NCI-H1417 (cell line): ENCODE measurements at places on chromosomes 12 and 14.
A peak's percentile ranks its signal among the peaks of the same experiment; 100 is the strongest.

- peak; percentile 20 for DNase-seq
These were observed 86.3 kb downstream of the KIF26A start for GRCh38 chr14:104224506-104225277.

- no peak for DNase-seq
These were observed 20.0 kb downstream of the TFCP2 start for GRCh38 chr12:51152953-51153352.

- DNase-seq, result no peak
These were observed 31.2 kb downstream of the NUAK1 start for GRCh38 chr12:106107566-106107965.

GRCh38 chr12:121894633-121895032, 6.0 kb downstream of the PSMD9 start:
- no peak for DNase-seq

DNA sequence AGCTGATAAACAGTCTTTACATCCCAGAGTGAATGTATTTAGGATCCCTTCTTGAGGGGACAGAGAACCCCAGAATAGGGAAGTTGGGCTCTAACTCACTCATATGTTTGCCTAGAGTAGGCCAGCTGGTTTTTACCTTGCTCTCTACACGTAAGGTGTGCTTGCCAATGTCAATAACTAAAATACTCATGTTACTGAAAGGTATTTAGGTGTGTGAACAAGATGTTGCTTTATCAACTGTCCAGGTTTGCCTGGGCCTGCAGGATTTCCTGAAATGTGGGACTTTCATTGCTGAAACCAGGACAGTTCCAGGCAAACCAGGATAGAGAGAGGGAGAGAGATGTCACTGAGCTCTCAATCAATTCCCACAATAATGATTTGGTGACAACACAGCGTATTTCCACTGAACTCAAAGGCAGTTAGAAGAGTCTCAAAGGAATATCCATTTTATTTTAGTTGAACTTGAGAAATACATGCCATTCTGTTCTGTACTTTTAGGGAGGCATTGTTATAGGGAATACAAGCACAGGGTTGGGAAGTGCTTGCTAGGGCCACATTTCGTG, 171.7 kb downstream of the NRXN3 start:
- peak; percentile 45 for DNase-seq

DNA sequence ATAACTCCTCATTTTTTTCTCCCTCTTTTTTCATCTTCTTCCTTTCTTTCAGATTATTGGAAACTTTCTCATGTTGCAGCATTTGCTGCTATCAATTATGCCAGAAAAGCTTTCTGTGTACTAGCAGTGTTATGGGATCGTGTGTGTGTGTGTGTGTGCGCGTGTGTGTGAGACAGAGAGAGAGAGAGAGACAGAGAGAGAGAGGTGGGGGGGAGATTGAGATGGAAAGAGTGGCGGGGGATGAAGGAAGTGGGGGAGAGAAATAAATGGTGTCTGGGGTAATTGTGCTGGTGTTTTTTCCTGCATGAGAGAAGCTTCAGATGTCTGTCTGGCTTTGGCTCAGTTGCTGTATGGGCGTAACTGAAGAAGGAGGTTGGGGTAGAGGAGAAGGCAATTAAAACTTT, 268.9 kb downstream of the RAD51B start:
- no peak for DNase-seq

DNA sequence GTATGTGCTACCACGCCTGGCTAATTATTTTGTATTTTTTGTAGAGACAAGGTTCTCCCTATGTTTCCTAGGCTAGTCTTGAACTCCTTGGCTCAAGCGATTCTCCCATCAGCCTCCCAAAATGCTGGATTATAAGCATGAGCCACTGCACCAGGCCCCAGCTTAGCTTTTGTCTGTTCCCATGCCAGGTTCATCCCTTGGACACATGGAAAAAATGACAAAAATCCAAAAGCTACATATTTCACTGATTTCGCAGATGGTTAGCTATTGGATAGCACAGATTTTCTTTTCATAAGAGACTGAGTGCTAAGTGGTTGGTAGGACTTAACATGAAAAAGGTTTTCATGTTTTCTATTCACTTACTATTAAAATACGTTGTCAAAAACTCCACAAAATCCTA, 286.6 kb upstream of the KITLG start:
- no peak for DNase-seq

DNA sequence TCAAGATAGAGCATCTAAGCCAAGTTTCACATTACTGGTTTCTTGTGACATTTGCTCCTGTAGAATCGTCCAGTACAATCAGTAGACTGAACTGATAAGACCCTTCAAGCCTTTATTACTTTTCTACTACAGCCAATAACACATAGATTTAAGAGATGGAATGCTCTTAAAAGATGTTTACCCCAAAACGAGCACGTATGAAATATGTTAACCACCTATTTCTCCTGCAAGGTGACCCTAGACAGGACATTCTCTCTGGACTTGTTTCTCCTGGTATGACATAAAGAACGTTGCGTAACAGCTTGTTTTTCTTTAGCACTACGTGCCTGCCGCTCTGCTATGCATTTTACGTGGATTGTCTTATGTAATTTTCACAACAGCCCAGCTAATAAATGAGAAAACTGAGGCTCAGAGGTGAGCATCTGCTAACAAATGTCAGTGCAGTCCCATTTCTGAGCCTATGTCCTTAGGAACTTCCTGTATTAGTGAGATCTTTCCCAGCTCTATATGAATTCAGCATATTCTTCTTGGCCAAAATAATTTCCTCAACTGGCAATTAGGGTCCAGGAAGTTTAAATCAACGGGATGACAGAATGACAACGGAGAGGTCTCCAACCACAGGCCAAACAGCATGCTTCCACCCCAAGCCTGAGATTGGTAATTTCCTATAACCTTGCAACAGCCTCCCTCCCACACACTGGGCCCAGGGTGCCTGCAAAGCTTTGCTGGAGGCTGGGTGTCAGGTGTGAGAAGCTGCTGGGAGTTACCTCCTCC, 3.7 kb downstream of the NFKBIA start:
- DNase-seq, result no peak

- DNase-seq, result peak; percentile 82
These were observed 100.3 kb upstream of the NCOR2 start for GRCh38 chr12:124667506-124668326.

- DNase-seq, result no peak
These were observed 18.2 kb upstream of the ITGA5 start for GRCh38 chr12:54437243-54437642.

- DNase-seq, result peak; percentile 10
These were observed 20.6 kb downstream of the CCDC92 start for GRCh38 chr12:123952037-123952436.

DNA sequence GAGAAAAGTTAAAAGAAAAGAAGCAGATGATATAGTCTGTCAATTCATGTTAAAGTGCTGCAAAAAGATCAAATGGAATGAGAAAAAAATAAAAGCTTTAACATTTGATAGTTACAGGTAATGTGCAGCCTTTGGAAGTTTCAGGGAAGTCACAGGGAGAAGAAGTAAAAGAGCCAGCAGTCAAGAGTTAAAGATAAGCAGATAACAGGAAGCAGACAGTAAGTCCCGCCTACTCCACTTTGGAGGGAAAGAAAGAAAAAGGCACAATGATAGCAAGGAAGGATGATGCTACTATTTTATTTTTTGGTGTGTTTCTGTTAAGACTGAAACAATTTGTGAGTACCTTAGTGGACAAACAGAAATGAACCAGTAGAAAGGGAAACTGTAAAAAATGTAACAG, 111.1 kb upstream of the KRR1 start:
- DNase-seq, result no peak

DNA sequence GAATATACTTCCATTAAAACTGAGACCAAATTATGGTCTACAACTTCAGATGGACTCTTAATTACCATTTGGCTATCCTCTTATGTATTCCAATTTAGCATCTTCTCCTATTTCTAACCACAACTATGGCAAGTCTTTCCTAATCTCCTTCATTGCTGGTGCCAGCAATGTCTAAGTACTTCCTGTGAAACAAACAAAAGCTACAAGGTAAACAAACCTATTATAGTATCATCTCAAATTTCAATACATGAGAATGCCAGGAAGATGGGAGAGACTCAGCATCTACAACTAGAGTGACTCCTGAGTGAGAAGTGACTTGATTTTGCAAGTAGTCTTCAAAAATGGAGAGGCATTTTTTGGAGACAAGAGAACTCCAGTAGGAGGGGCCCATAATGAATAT, 202.9 kb upstream of the ATXN7L3B start:
- DNase-seq, result no peak

DNA sequence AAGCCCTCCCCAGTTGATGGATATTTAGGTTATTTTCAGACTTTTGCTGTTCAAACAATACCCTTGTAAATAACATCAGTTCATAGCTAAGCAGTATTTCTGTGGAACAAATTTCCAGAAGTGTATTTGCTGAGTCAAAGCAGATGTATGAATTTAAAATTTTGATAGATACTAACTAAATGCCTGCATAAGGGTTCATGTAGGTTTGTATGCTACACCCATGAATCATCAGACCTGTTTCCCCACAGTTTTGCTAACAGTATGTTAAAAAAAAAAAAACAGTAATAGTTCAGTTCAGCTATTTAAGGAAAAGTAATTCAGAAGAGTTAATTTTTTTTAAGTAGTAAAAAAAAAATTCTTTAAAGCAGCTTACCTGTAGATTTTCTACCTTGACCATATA, 236.1 kb upstream of the DIO2 start:
- no peak for DNase-seq

DNA sequence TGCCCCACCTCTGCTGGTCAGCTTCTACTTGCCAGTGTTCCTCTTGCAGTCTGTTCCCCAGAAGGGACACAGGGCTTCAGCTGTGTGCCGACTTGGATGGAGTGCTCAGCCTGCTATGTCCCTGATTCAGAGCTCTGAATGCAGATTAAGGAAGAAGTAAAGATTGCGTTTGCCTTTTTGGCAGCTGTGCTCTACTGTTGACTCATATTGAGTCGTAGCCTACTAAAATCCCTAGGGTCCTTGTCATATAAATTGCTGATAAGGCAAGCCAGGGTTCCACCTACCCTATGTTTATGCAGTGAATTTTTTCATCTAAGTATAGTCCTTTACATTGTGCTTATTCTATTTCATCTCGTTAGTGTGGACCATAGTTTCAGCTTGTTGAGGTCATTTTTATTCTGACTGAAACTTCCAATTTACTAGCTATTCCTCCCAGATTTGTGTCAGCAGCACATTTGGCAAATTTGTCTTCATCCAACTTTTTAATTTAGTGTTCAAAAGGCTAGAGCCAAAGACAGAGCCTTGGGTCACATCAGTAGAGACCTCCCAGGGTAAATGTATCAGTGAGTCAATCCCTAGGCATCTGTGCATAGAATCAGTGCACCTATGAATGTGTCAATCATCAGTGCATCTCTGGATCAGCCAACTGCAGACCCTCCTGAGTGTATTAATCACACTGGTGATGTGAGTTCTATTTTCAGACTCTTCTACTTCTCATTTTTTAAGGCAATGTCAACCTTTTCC, 31.9 kb downstream of the CACNA1C start:
- no peak for DNase-seq

DNA sequence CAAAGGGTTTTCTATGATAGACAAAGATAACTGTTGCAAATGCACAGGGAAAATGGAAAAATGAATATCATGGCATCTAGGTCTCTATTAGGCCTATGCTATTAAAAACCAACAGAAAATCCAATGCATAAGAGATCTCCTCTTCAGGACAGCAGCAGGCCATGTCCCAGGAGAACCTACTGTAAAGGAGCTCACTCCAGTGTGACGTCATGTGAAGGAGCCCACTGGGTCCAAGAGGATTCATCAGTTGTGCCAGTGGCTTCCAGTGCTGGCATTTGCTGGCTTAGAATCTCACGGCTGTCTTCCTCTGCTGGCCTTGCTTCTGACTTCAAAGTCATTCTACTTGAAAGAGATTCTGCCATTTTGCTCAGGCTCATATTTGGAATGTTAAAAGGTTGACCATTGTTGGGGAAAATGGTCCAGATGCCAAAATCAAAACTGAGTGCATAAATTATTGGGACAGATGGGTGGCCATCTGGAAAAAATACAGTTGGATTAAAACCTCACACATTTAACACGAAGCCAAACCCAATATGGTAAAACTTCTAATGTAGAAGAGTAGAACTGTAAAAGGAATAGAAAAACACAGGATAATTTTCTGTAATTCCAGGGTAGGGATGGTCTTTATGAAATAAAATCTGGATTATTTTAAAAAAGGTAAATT, 75.4 kb upstream of the ARID2 start:
- DNase-seq, result no peak

DNA sequence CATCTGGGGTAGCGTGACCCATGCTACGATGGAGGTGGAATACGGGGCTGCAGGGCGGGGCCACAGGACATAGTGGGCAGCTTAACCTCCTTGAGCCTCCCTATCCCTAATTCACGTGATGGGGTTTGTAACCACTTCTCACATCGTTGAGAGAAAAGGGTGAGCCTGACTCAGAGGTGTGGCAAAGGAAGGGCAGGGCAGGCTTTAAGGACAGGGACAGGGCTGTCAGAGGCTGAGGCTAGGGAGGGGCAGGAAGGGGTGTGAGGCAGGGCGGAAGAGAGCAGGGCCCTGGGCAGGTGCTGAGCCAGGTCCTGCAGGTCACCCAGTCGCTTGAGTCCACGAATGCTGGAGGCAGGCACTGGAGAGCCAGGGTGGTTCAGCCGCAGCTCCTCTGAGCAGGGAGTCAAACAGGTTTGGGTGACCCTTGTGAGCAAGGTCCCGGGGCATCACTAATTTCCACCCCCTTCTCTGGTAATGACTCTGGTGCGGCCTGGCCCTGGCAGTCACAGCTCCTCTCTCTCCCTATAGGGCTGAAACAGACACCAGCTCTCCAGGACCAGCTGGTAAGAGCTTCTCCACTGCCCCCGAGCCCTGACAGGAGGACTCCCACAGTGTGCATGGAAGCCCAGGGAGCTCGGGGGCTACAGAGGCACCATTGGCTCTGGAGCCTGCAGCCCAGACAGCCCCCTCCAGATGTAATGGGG, 7.5 kb upstream of the AQP2 start:
- no peak for DNase-seq

DNA sequence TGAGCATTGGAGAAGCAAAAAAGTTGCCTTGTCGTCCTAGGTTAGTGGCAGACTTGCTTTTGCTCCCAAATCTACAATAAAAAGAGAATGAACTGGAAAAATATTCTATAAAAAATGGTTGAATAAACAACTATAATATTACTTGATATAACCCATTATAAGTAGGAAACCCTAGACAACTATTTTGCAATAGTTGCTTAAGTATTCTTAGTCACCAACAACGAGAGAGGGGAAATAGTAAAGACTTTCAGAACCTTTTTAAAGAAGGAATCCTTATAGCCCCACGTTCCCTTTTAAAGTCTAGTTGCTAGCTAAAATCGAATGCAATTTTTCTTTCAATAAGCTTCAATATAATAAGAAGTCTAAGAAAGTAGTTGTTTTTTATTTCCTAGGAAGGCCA, 17.5 kb downstream of the AQP6 start:
- no peak for DNase-seq
